ELR (cell line): ENCODE measurements at places on chromosomes 16 and 17.

DNA sequence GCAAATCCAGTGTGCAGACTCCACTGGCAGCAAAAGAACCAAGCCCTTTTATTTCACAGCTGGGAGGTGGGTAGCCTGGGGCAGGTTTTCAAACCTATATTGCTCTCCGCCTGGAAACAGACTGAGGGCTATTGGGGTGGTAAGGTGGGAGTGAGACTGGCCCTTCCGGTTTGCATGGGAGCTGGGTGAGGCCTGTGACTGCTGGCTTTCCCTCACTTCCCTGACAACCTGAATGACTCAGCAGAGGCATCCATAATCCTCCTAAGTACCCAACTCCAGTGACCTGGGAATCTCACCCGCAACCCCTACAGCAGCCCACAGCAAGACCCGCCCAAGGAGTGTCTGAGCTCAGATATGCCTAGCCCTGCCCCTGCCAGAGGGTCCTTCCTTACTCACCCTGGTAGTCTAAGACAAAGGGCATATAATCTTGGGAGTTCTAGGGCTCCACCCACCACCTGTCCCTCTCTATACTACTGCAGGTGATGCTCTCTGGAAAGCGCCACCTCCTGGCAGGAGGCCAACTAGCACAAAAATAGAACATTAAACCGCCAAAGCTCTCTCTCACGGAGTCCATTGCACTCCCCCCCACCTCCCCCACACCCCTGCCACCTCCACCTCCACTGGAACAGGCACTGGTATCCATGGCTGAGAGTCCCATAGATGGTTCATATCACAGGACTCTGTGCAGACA, 602.0 kb upstream of the C16orf82 start:
- no peak for DNase-seq

DNA sequence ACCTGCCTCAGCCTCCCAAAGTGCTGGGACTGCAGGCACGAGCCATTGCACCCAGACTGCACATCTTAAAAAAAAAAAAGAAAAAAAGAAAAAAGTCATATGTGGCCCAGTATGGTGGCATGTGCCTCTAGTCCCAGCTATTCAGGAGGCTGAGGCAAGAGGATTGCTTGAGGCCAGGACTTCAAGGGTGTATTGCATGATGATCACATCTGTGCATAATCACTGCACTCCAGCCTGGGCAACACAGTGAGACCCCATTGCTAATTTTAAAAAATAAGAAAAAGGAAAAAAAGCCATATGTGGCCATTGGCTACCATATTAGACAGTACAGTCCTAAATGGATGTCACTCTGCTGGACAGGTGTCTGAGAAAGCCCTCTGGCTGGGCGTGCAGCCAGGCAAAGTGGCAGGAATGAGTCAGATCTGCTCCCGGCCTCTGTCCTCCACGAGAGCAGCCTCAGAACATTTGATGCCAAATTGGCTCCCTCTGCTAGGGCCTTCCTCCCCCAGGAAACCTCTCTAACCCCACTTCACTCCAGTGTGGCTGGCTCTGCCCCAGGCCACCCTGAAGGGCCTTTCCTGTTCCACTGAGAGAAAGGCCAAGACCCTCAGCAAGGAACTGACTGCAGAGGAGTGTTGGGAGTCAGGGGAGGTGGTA, 14.7 kb downstream of the CA7 start:
- DNase-seq: peak; percentile 55

- DNase-seq: no peak
Measured at GRCh38 chr17:28741358-28742349, 2.2 kb upstream of the TRAF4 start.

- no peak for DNase-seq
Measured at GRCh38 chr16:85394456-85395206, 218.5 kb upstream of the GSE1 start.

- no peak for DNase-seq
Measured at GRCh38 chr17:69898601-69899000, 176.4 kb upstream of the KCNJ16 start.

DNA sequence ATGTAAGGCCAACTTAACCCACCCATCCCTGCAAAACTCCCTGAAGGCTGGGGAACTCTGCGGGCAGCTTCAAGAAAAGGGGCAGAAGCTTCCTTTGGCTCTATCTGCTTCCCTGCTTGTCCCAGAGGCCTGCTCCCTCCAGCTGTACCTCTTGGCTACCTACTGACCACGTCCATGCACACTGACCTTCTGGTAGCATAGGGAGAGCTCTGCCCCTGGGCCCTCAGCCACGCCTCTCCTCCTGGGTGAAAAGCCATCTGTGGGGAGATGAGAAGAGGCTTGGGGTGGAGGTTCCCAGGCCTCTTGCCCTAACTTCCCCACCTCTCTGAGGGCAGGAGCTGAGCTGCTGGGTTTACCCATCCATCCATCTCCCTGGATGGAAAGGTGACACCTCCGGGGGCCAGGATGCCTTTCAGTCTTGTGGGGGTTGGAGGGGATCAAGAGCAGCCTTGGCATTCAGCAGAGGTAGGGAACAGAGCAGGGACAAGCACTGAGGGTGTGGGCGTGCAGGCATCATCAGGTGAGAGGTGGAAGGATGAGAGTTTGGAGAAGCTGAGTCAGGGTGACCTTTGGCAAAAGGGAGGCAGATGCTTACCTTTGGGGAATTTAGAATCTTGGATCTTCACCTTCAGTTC, 23.4 kb upstream of the MFSD6L start:
- no peak for DNase-seq

DNA sequence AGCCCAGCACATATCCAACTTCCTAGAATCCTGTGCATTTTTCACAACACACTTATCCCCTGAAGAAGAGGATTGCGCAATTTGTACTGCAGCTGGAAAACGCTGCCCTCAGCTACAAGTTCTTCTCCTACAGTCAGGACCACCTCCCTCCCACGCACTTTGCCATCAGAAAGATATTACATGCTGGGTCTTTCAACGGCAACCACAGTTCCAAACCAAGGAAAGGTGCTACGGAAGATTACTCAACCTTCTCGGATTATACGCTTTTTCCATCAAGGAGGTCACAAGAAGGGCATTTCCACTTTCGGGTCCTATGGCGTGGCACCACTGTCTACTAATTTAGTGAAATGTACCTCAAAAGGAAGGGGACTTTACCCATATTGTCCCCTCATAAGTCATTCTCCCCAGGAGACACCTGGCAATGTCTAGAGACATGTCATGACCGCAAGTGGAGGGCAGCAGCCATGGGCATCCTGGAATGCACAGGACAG, 35.2 kb downstream of the USP7 start:
- no peak for DNase-seq

DNA sequence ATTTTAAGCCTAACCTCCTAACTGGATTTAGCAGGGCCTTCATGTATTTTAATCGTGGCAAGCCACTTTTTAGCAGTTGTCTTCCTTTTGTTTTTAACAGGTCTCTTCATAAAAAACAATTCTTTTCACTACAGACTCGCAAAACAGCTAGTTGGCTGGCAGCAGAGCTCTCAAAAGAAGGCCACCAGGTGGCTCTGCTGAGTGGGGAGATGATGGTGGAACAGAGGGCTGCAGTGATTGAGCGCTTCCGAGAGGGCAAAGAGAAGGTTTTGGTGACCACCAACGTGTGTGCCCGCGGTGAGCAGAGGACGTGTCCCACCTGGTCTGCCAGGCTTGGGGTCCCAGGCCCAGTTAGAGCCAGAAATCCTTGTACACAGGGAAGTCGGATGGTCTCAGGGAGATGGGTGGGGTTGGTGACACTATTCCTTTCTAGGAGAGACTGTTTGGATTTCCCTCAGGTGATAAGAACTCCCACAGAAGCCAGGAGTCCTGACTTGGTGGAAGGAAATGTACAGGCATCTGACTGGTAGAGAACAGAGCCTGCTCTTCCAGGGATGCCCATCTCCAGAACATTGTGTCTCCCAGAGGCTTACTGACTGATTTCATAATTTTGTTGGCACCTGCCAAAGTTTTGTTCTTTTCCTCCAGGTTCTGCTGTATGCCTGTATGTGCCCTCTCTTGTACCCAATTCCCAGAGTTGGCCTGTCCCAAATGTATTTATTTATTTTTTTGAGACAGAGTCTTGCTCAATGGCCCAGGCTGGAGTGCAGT, 14.9 kb upstream of the DDX19A start:
- DNase-seq: peak; percentile 27

DNA sequence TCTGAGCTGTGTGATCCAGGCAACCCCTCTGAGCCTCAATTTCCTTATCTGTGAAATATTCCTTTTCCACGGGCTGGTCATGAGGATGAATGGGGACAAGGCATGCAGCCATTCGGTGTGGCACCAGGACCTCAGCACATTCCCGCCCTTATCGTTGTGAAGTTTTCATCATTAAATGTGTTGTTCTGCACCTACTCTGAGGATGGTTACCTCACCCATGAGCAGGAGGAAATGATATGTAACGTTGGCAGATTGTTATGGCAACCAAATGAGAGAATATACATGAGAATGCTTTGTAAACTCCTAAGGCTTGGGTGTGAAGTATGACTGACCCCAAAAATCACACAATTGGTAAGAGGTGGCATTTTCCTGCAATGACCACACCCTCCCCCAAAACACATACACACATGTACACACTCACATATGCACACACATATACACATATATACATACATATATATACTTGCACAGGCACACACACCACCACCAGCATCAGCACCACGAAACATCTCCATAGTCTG, 39.5 kb downstream of the SMARCE1 start:
- DNase-seq: no peak
